ENCODE measurements at places on chromosomes 4 and X.

DNA sequence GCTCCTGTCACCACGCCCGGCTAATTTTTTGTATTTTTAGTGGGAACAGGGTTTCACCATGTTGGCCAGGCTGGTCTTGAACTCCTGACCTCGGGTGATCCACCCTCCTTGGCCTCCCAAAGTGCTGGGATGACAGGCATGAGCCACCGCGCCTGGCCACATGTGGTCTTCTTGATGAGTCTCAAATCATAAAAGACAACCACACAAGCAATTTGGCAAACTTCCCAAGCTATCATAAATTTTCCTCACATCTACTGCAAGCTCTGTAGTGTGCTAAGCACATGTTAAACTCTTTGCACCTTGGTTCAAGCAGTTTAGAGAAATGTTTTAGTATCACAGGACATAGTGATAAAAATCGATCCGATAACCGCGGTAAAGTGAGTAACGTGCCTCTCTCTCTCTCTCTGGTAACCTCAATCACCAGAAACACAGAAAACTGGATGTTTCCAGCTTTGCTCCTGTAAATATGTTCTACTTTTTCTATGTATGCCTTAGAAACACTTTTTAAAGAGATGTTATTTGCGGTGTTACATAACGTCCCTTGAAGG, 256.8 kb downstream of the DHRSX start:
- DNase-seq = no peak

DNA sequence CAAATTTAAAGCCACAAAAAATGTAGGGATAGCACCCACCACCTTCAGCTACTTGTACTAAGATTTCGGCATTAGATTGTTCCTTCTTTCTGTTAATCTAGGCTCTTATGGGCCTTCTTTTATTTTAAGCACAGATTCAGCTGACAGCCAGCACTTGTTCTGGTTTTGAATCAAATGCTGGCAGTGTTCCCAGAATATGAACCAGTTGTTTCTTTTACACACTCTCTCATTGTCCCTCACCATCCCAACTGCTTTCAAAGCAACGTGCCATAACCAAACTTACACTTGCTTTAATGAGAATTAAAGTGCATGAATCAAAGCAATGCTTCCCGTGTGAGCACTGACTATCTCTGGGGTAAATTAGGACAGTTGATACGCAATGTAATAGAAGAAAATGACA, 744.5 kb upstream of the FAM241A start:
- DNase-seq = no peak

DNA sequence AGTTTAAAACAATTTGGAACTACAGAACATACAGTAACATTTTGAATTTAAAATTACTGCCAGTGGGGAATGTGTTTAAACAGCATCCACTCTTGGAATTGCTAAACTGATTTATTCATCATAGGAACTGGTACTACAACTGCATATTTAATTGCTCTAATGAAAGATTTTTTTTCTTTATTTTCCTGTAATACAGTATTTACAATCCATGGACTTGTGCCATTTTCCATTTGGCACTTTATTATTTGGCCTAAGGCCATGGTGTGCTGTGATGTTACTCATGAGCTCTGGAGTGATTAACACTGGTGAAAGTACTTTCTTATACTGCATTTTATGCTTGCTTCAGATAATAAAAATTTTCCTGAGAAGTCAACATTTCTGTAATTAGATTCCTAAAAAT, 69.7 kb upstream of the NUDT6 start:
- DNase-seq = no peak

- no peak for DNase-seq
Measured at GRCh38 chr4:121454251-121454979, 73.6 kb upstream of the QRFPR start.

DNA sequence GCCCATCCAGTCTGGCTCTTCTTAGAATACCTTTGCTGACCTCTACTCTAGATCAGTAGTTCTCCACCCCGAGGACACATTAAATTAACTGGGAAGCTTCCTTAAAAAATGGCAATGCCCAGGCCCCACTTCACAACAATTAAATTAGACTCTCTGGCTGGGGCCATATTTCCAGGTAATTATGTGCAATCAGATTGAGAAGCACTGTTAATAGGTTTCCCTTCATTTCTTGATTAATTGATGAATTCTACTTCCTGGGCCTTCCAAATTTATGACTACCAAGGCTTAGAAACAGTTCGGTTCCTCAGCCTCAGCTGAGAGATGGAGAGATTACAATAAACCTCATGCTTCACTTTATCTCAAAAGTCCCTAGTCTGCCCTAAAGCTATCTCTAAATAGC, 71.7 kb upstream of the LIMCH1 start:
- no peak for DNase-seq

- no peak for DNase-seq
Measured at GRCh38 chr4:24473309-24473721, 111.0 kb downstream of the DHX15 start.

DNA sequence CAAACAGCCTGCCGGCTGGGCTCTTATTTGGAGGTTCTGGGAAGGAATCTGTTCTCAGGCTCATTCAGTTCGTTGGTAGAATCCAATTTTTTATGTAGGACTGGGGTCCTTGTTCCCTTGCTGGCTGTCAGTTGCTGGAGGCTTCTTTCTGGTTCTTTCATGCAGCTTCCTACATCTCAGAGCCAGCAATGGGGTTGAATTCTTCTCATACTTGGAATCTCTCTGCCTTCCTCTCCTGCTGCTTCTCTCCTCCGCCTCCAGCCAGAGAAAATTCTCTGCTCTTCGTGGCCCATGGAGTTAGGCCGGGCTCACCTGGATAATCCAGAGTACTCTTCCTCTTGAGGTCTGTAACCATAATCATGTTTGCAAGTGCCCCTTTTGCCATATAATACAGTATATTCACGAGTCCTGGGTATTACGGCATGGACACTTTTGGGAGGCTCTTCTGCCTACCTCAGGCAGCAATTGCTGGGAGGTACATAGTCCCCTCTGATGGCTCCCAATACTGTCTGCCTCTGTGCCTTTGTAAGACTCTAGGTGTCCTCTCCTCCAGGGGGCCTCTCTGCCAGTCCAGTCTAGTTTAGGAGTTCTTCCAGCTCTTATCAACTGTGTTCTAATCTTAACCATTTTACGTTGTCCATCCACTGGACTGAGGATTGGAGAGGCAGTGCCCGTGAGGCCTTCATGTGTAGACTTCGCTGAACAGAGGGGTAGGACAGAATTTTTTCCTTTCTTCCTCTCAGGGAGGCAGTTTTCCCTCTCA, 2.2 kb downstream of the TRMT44 start:
- DNase-seq = no peak

DNA sequence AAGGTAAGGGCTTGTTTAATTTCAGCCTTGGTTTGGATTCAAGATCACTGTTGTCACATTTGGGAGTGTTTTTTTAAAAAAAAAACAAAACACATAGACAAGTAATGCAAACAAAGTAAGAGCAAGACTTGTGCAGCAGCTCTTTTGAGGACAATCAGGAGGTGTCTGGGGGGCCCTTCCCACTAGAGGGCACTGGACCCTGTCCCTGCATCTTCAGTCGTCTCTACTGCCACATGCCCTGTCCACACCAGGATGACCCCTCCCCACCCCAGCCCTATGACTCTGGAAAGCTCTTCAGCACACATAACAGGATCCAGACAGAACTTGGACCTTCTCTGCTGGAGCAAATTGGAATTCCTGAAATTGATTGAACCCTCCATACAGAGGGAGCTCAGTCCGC, 71.0 kb downstream of the USP46 start:
- DNase-seq = no peak

- DNase-seq = no peak
Measured at GRCh38 chrX:150032742-150033141, 94.5 kb upstream of the EOLA2 start.

- no peak for DNase-seq
Measured at GRCh38 chr4:85965529-85965928, 394.3 kb downstream of the MAPK10 start.

DNA sequence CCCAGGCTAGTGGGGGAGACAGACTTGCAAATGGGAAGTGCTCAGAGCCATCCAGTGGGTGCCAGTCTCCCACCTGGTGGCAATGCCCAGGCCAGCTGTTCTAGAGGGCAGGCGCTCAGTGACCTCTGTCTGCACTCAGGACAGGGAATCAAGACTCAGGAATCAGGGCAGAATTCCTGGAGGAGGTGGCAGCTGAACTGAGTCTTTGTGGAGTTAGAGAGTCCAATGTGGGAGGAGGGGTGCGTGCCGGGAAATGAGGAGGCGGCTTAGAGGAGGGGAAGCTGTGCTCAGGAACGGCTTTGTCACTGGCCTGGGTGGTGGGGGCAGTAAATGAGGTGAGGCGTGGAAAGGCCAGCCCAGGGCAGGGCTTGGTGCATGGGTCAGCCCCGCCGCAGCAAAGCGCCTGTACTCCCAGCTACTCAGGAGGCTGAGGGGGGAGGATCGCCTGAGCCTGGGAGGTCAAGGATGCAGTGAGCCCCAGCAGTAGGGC, 31.3 kb upstream of the SORCS2 start:
- no peak for DNase-seq
